T-helper 2 cell treated with Interferon-gamma antibody and Interleukin-4, amounts not matched to agents 5 μg/mL and 100 μg/mL, for 36 hours (primary cell): ENCODE measurements at places on chromosomes 12 and 14.

GRCh38 chr12:47270782-47271664, 191.3 kb upstream of the AMIGO2 start:
- DNase-seq, result no peak

DNA sequence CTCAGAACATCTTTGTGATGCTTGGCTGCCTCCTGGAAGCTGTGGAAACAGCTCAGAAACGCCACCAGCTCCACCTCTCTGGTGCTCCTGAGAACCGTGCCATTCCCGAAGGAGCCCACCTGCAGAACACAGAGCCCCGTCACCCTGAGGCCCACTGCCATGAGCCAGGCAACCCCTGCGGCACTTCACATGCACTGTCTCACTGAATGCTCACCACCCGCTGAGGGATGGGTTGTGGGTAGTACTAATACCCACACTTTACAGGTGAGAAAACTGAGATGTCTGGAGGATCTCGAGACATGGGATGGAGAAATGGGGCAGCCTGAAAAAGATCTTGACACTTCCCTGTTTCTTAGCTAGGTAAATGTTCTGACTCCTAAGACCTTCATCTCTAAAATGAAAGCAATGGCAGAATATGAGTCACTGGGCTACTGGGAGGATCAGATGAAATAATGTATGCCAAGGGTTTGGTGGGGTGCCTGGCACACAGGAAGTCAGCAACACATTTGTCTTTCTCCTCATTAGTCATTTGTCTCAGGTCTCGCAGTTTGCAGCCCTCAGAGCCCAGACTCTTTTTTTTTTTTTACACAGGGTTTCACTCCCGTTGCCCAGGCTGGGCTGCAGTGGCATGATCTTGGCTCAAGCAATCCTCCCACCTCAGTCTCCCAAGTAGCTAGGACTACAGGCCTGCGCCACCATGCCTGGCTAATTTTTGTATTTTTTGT, 5.3 kb downstream of the OASL start:
- DNase-seq, result peak; percentile 67

DNA sequence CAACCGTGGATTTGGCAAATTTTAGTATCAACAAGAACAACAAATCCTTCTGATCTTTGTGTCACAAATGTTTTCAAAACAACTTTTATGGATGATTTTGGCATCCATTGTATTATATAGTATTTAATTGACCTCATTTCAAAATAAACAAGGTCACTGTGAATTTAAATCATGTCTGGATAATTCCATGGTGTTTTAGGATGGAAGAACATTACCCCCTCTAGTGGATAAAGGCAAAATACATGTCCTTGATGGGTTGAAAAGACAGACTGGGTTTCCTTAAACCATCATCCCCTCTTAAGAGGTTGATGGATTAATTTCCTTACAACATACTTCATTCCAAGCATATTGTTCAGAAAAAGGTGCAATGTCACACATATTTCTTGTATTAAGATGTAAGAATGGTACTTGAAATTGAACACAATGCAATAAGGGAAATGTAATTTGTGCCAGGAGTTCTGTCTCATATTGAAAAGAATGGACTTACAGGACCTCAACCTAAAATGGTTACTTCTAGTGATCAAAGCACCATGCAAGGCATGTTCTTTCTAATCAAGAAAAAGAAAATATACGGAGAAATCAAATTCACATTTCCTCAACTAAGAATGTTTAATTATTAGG, 352.0 kb downstream of the BCAT1 start:
- DNase-seq, result no peak

DNA sequence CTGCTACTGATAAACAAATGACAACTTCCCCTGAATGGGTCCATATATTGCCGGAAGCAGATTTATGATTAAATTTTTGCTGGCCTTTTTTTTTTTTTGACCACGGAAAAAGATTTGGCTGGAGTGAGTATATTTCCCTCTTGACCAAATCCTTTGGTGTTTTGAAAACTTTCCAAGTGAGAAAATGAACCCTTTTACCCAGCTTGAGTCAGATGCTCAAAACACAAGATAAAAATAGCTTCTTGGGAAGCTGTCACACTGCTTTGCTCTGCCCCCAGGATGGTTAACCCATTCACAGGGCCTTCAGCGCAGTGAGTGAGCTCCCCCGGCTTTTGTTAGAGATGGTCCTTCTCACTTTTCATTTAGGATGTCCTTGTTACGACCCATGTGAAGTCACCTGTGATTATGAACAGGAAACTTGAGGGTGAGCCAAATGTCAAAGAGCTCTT, 224.3 kb downstream of the PELI2 start:
- DNase-seq, result no peak

- DNase-seq, result peak; percentile 50
Measured at GRCh38 chr12:4270831-4271716, 2.5 kb upstream of the CCND2 start.

- no peak for DNase-seq
Measured at GRCh38 chr14:72640911-72641485, 252.9 kb downstream of the DPF3 start.

GRCh38 chr12:104272938-104273337, 30.6 kb upstream of the EID3 start:
- no peak for DNase-seq

GRCh38 chr12:8018666-8019581, 13.6 kb upstream of the FOXJ2 start:
- DNase-seq, result no peak

- DNase-seq, result no peak
Measured at GRCh38 chr12:103560604-103561101, 26.4 kb upstream of the STAB2 start.

DNA sequence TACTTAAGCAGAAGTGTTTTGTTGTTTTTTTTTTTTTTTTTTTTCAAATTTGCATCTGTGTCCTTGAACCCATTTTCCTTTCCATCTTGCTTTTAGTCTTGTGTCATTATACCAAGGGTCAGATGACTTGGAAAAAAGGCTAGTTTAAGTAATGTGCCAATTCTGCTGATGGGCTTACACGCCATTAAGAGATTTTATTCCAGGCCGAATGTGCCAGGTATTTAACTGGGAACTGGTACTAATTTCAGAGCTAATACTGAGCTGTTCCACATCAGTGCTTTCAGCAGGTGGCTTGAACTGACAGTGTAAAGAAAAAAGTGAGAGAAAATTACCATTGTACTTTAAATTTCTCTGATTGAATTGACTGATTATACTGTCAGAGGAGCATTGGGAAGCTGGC, 224.9 kb downstream of the NPAS3 start:
- no peak for DNase-seq

DNA sequence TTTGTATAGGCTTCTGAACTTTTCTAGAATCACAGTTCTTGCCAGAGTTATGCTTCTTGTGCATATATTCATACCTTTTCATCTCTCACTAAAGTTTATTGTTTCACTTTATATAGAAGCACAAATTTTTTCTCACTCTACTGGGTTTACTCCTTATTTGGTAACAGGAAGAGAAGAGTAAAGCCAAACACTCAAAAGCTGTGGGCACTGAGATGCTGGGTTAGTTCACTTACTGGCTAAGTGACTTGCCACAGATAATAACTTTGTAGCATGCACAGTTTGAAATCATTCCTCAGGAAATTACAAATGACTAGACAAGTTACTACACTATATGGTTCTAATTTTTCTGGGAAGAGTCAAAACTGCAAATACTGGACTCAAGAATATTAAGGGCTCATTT, 7.8 kb downstream of the HIGD1C start:
- no peak for DNase-seq

DNA sequence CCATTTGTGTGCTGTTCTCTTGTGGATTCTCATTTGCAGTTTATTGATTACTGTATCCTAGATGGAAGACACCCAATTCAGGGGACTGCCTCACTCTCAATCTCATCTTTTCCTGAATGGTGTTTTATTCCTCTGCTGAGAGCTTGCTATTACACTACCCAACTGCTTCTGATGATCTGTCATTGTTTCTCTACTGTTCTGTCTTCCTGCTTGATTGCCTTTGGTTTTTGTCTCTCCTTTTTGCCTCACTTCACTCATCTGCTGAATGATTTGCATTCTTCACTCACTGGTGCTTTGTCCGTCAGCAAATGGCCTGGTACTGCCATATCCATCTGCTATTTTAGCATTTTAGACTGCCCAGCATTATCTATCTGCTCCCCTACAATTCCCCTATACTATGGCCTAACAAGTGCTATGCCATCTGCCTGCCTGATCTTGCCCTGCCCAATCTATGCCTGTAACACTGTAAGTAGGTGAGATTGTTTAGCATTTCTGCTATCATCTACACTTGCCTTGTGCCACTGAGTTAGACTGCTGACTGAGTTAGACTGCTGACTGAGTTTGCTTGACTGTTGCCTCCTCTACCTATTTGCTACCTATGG, 335.1 kb downstream of the GPHN start:
- DNase-seq, result no peak
